Stimulated activated CD4-positive, alpha-beta T cell treated with anti-CD3 and anti-CD28 coated beads, Interleukin-1b, Interleukin-23, amount 100 ng/mL, for 4 hours (primary cell): ENCODE measurements at places on chromosomes 7 and 10.

DNA sequence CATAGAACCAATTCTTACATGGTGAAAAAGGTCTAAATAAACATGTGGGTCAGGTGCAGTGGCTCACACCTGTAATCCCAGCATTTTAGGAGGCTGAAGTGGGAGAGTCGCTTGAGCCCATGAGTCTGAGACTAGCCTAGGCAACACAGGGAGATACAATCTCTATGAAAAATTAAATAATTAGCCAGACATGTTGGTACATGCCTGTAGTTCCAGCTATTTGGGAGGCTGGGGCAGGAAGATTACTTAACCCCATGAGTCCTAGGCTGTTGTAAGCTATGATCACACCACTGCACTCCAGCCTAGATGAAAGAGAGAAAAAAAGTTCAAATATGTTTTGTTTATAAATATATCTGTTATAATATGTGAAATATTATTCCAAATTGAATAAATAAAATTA, 643.6 kb downstream of the IPMK start:
- DNase-seq = no peak

DNA sequence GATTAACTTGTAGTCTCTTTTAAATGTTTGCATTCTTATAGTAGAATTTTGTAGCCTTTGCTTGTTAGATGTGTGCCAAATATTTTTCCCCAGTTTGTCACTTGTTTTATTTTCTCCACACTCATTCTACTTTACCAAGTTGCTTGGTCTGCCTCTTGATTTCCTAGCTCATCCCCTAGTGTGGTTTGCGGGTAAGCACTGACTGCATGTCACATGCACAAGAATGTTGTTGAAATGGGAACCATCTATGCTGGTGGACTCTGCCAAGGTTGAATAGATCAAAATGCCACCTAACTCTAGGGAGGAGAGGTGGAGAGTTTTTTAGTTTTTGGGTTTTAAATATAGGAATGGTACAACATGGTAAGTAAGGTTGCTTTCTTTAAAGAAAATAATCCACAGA, 47.6 kb downstream of the FZD1 start:
- no peak for DNase-seq

DNA sequence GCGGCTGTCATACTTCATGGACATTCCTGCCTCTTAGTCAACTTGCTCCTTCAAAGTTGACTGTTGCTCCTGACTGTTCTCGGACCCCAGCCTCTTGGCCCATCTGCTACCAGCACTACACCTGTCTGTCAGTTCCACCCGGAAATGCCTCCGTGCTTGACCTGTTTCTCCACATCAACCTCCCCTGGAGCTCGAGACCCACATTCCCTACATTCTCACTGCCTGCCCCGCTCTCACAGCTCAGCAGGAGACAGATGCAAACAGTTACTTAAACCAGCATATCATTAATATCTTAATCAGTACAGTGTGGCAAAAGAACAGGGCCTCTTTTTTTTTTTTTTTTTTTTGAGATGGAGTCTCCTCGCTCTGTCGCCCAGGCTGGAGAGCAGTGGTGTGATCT, 174.3 kb downstream of the NRP1 start:
- no peak for DNase-seq

DNA sequence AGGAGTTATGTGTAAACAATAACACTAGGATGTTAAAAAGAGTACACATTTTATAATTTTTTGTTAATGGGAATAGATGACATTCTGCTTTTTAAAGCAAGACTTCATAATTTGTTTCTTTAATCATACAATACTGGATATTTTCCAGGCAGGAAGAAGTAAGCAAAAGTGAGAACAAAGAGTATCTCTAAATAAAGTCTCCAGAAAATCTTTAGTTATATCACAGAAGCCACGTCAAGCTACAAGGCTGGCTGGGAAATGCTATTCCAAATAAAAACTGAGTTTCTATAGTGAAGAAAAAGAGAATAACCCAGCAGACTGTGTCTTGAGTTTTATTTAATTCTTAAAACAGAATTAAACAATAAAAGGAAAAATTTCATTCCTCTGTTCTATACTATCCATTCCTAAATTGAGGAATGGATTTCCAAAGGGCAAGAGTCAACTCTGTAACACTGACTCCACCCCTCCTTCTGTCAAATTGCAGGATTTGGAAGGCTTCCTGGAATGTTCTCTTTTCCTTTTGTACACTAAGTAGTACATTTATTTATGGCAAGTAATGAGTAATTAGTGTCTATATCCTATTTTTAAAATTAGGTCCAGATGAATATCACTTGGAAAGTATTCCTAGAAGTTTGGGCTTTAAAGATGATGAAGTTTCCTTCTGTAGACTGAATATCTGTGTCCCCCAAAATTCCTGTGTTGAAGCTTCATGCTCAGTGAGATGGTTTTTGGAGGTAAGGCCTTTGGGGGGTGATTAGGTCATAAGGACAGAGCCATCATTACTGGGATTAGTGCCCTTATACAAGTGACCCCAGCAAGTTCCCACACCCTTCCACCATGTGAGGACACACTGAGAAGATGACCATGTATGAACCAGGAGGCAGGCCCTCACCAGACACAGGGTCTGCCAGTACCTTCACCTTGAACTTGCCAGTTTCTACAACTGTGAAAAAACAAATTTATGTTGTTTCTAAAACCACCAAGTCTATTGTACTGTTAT, 290.9 kb downstream of the CRPPA start:
- no peak for DNase-seq

DNA sequence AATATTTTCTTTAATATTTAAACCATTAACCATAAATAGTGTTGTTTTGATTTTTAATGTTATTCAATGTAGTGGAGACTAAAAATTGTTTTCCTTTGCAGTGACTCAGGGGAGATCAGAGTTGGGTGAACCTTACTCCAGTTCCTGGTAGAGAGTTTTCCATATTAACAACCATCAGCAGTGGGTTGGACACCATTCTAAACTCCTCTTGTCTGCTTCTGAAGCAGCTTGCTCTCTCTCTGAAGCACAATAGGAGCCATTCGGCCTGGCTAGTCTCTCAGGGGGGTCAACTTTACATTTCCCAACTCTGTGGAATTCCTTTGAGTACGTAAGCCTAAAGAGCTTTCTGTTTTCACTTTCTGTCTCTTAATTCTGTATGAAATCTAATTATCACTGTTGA, 9.4 kb upstream of the NRG3 start:
- no peak for DNase-seq

GRCh38 chr10:76354921-76355320, 923.5 kb downstream of the LRMDA start:
- DNase-seq = no peak

GRCh38 chr7:80833289-80834268, 85.3 kb downstream of the SEMA3C start:
- no peak for DNase-seq

DNA sequence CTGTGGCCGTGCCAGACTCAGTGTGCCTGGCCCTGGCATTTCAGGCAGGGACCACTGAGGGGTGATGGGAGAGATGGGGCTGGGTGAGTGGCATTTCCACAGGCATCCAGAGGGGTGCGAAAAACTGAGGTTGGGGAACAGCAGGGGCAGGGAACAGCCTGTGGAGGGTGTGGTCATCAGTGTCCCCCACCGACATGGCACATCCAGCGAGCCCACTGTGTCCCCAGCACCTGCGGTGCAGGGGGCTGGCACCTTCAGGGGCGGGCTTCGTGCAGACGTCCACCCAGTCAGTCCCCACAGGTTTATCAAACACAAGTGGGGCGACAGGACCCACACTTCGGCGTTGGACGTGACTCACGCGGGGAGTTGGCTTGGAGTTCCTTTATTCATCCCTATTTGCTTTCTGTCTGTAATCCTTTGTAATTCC, 14.8 kb downstream of the CUX1 start:
- DNase-seq = no peak

DNA sequence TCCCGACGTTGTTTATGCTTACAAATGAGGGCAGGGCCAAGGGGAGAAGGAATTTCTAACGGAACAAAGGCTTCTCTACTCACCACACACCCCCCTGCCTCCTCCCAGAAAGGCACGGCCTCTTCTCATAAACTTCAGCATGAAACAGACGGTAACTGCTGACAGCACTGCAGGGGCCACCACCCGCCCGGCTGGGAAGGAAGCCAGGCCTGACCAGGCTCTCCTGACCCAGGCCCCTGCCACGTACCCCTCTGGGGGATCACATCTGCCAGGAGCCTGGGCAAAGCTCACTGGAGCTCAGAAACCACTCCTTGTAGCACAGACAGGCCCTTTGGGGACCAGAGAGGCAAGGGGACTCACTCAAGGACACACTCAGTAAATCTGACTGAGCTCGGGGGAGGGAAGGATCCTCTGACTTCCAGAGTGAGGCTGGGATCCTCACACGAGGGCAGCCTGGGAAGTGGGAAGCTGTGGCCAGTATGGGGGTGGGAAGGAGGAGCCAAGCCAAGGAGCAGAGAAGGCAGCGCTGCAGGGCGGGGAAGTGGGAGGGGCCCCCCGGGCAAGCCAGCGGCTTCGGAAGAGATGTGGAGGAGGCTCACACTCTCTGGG, 46.1 kb downstream of the ZCCHC24 start:
- no peak for DNase-seq

GRCh38 chr10:59460601-59461000, 98.3 kb upstream of the FAM13C start:
- no peak for DNase-seq

DNA sequence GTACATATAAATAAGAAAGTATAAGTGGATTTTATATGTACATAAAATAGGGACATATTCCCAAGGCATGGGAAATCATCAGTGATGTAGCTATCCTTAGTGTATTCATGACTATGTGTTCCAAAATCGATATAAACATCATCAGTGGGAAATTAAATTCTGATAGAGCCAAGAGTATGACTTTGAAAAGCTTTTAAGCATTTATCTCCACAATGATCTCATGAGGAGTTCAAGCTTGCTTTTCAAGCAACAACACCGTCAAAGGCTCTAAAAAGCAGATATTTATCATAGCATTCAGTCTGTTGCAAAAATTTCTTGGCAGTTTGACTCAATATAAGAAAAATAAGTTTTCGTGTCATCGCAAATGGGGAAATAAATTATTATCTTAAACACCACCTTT, 14.5 kb upstream of the NEBL start:
- DNase-seq = no peak

- DNase-seq = no peak
These were observed 47.9 kb upstream of the NPFFR1 start for GRCh38 chr10:70331486-70332268.

DNA sequence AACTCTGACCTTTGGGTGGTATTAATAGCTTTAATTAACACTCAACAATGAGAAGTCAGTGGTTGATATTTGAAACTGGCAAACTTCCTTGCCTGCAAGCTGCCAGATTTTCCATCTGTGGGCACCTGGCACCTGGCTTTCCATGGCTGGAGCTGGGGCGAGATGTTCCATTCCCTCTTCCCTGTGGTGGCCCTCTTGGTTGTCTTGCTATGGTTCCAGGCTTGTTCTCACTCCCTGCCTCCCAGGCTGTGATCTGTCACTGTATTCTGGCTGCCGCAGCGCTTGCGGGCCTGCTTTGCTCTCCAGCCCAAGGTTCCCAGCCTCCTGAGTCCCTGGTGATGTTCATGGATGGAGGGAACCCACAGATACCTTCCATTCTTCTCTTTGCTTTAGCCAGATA, 201.0 kb downstream of the FRMD4A start:
- no peak for DNase-seq

- DNase-seq = no peak
These were observed 131.9 kb downstream of the TAX1BP1 start for GRCh38 chr7:27871866-27872265.

GRCh38 chr7:132806834-132807233, 230.6 kb upstream of the PLXNA4 start:
- DNase-seq = no peak

DNA sequence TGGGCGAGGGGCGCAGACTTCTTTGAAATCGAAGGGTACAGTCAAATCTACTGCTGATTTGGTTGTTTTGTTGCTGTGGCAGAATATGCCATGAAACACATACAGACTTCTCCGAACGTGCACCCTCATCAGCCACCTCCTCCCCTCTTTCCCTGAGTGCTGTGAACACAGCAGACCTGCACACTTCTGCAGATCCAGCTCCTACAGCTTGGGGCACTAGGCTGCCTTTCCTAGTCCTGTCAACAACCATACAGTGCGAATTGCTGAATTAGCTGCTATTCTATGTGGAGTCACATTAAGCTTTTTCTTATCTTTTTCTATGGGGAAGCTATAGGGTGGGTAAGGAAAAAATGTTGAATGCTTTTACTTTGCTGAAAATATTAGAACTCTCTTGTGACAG, 57.5 kb downstream of the COL17A1 start:
- peak; percentile 20 for DNase-seq

DNA sequence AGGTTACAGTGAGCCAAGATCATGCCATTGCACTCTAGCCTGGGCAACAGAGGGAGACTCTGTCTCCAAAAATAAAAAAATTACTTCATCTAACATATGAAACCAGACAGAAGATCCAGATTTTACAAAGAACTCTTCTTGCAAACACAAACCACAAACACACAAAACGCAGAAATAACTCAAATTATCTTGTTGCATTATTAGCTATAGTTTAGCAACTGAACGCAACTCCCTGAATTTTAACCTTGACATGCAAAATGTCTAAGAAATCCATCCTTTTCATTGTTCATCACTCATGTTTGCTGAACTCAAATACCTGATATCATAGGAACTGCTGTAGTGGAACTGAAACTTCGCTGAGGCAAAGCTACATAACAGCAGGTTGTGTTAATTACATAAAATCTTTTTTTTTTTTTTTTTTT, 64.1 kb downstream of the MICU1 start:
- no peak for DNase-seq

GRCh38 chr10:73584737-73585136, 6.4 kb downstream of the USP54 start:
- no peak for DNase-seq

DNA sequence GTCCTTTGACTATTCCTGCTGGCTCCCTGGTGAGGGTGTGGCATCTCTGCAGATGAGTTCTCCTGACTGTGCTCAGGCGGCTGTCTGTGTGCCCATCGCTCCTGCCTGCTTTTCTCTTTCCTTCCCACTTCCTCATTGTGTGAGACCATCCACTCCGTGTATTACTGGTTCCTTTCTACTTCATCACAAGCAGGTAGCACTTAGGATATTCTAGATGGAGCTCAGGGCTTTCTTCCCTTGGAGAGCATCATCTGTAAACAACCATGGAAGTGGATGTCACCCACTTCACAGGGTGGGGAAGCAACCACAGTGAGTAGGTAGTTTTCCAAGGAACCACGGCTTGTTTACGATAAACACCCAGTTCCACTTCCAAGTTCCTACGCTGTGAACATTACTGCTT, 15.7 kb downstream of the DNAJB6 start:
- DNase-seq = no peak

GRCh38 chr7:112018305-112019030, 187.7 kb downstream of the DOCK4 start:
- no peak for DNase-seq

DNA sequence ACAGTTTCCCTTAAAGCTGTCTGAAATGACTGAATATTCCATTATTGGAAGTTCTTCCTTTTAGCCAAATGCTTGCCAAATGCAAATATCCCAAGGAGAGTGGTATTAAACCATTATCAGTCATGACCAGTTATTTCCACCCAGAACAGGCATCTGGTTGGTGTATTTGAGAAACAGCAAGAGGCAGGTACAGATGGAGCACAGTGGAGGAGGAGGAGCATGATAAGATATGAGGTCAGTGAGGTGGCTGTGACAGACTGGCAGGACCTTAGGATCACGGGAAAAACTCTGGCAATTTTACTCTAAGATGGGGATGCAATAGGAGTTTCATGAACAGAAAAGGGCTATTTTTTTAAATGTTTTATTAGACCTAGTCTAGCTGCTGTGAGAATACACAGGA, 6.4 kb downstream of the HEPACAM2 start:
- DNase-seq = no peak
